ENCODE measurements at places on chromosomes 16 and 17.

- peaks cover 4% of the 10 kb centered on the region for H3K4me1 ChIP-seq
- no peak for DNase-seq
- H3K27ac ChIP-seq, result no peak overlapping the region
- H3K27me3 ChIP-seq, result no peaks in the 10 kb centered on the region
- H3K4me3 ChIP-seq, result no peak overlapping the region
- no peaks in the 10 kb centered on the region for H3K36me3 ChIP-seq
Measured at GRCh38 chr16:25034911-25035310, 19.7 kb upstream of the ARHGAP17 start.

GRCh38 chr17:76872874-76873221 is 4.6 kb downstream of the MGAT5B start:
- H3K4me3 ChIP-seq, result no peak overlapping the region
- H3K36me3 ChIP-seq, result no peaks in the 10 kb centered on the region
- DNase-seq, result no peak
- H3K27me3 ChIP-seq, result peaks cover 3% of the 10 kb centered on the region
- H3K27ac ChIP-seq, result no peak overlapping the region

- H3K4me3 ChIP-seq, result no peak overlapping the region
- H3K4me1 ChIP-seq, result no peaks in the 10 kb centered on the region
- H3K27me3 ChIP-seq, result no peaks in the 10 kb centered on the region
- no peak for DNase-seq
- no peak overlapping the region for H3K27ac ChIP-seq
Measured at GRCh38 chr17:17342242-17342945, 39.2 kb downstream of the NT5M start.

GRCh38 chr17:78748730-78749317 is 33.2 kb downstream of the CYTH1 start:
- DNase-seq, result no peak
- no peaks in the 10 kb centered on the region for H3K27me3 ChIP-seq
- H3K36me3 ChIP-seq, result no peaks in the 10 kb centered on the region
- no peak overlapping the region for H3K27ac ChIP-seq

- H3K27ac ChIP-seq, result peak overlapping the region; percentile 41
- peaks cover 6% of the 10 kb centered on the region for H3K4me1 ChIP-seq
- H3K4me3 ChIP-seq, result no peak overlapping the region
- H3K27me3 ChIP-seq, result no peaks in the 10 kb centered on the region
- no peaks in the 10 kb centered on the region for H3K36me3 ChIP-seq
Measured at GRCh38 chr16:629185-629832, 1.5 kb upstream of the WFIKKN1 start.

DNA sequence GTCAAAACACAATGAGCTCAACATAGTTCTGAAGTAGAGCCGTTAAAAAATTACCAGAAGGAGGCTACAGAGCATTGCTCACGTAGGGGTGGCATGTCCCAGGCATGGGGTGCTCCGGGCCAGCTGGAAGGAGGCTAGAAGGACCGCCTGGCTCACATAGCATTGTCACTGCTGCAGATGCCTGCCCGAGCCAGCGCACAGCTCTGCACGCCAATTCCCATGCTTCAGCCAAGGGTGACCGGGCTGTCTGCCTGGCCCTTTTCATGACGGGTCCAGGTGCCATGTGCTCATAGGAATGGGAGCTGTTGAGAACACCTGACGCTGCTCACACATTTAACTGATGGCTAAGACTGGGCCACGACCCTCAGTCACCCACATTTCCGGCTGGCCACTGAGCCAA is 228.9 kb upstream of the FOXF1 start:
- H3K4me3 ChIP-seq, result no peak overlapping the region
- no peaks in the 10 kb centered on the region for H3K36me3 ChIP-seq
- H3K27me3 ChIP-seq, result peaks cover 15% of the 10 kb centered on the region

DNA sequence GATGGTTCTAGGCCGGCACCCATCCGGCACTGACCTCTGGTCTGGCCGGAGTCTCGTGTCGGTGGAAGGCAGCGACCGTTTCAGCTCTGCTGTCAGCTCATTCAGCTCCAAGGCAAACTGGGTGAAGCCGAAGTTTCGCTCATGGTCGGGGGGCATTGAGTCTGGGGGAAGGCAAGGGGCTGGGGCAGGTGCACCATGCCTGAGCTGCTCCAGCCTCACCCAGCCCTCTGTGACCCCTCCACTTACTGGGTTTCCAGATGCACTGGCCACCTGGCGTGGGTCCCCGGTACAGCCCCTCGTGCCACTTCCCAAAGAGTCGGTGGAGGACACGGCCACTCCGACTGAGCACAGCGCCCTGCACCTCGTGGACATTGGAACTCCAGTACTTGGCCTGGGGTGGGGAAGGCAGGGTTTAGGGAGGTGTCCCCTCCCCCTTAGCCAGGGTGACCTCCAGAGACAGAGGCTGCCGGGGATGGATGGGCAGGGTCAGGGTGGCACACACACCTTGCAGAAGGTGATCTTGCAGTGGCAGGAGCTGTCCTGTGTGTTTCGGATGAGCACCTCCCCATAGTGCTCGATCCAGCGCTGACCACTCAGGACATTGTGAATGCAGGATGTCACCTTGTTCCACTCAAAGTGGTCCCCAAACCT is 12.6 kb downstream of the OSBPL7 start:
- H3K4me3 ChIP-seq, result no peak overlapping the region
- DNase-seq, result no peak
- H3K4me1 ChIP-seq, result no peaks in the 10 kb centered on the region
- no peak overlapping the region for H3K27ac ChIP-seq
- H3K27me3 ChIP-seq, result no peaks in the 10 kb centered on the region
- H3K36me3 ChIP-seq, result no peaks in the 10 kb centered on the region
